ENCODE measurements at places on chromosomes 3 and 15.

DNA sequence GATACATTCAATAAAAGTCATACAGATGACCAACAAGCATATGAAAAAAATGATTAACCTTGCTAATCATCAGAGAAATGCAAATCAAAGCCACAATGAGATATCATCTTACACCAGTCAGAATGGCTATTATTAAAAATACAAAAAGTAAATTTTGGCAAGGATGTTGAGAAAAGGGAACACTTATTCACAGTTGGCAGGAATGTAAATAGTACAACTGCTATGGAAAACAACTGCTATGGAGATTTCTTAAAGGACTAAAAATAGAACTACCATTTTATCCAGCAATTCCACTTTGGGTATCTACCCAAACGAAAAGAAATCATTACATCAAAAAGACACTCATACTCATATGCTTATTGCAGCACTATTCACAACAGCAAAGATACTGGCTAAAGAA is 1121.8 kb downstream of the TBL1XR1 start:
- no peak for DNase-seq

DNA sequence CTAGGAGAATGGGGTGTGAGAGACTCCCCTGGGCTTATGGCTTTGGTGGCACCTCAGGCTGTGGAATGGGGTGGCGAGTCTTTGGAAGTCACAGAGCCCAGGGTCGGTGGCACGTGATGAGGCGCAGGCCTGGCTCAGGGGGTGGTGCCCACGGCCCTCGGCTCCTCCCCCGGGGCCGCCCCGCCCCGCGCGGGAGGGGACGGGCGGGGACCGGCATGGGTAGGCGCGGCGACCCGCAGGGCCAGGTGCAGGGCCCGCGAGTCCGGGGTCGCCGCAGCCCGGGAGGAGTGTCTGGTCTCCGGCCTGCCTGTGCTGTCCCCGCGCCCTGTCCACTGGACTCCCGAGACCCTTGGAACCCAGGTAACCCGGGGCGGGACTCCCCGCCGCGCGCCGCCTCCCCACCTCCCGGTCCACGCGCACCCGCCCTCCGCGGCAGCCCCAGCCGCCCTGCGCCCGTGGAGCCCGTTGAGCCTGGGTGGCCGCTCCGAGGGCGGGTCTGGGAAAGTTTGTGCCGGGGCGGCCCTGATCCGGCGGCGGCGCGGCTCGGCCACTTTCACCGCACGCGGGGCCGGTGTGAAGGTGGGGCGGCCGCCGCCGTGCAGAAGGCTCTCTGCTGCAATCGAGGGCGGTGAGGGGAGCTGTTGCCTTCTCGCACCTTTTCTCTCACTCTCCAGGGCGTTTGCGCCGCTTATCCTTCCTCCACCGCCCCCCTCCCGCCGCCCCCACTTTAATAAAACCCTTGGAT is at the start of gene PAQR5:
PAQR5 (plus strand) TSS at position 216 of the 745 bp plus-strand sequence. CDS start 61,169 bp downstream, outside the sequence.
- DNase-seq = no peak

DNA sequence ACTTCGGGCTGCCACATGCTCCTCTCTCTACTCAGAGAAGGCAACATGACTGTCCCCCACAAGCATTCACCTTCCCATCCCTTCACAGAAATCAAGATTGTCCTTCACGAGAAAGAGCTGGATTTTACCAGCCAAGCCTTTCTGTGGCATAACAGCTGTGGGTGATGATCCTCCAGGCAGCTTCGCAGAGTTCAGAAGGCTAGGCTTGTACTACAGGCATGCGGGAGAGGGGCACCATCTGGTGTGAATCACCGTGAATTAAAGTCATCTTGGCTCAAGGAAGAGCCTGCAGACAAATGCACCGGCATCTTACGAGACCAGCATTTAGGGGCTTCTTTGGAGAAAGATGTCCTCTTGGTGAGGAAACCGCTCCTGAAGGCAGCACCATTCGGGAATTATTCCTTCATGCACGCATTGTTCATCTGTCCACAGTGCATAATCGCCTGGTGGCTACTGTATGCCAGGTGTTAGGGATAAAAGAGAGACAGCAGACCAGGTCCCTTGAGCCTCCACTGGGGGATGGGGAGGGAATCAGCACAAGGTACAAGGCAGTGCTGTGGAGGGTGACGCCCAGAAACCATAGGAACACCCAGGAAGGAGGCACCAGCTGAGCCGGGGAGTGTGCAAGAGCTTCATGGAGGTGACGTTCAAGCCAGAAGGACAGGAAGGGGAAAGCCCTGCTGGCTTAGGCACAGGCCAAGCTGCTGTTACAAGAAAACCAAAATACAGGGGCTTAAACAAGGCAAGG is 108.6 kb downstream of the TMEM266 start:
- DNase-seq = no peak

DNA sequence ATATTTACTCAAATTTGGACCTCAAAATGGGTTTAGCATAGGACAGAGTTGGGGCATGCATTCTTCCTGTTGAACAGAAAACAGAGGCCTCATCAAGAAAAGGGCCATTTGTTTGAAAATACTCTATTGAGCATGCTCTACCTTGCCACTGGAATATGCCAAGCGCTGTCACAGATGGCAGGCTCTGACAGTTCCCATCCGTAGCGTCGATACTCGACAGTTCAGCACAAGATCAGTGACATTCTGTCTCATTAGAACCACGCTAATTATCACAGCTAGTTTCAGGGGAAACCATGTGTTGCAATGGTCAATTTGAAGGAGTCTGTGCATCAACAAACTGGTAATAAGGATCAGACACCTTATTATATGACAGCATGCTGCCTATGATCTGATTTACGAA is 54.5 kb downstream of the SATB1 start:
- DNase-seq = no peak

DNA sequence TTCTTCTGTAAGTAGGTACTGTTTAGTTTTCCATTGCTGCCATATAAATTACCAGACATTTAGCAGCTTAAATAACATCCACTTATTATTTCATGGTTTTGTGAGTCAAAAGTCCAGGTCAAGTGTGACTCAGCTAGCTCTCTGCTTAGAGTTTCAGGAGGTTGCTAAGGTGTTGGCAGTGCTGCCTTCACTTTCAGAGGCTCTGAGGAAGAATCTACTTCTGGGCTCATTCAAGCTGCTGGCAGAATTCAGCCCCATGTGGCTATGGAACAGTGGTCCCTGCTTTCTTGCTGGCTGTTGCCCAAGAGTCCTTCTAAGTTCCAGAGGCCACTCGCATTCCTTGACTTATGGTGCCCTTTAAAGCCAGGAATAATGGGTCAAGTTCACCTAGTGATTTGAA is 4.5 kb downstream of the CFAP44 start:
- no peak for DNase-seq
